ENCODE measurements at places on chromosomes 1 and 21. TPM values are rescaled to one million over a fixed set of nuclear protein-coding genes. Genes with fewer than 3 reads are reported as not detected.

The CR1 gene
- not detected for total RNA-seq

The HES3 gene
- total RNA-seq: not detected

The DENND2D gene
- total RNA-seq: 2.9 TPM

The EDN2 gene
- not detected for total RNA-seq

The CBR3 gene
- 29.4 TPM for total RNA-seq

The OR2T35 gene
- total RNA-seq: not detected

The RAB4A gene
- total RNA-seq: 33.2 TPM

The NR1I3 gene
- not detected for total RNA-seq

The YOD1 gene
- 10.1 TPM for total RNA-seq

The DCST1 gene
- total RNA-seq: not detected

The CLDN19 gene
- not detected for total RNA-seq

The MFSD2A gene
- 2.3 TPM for total RNA-seq

GRCh38 chr1:61403679-61404596, 321.0 kb downstream of the TM2D1 start:
- peak; percentile 62 for DNase-seq

DNA sequence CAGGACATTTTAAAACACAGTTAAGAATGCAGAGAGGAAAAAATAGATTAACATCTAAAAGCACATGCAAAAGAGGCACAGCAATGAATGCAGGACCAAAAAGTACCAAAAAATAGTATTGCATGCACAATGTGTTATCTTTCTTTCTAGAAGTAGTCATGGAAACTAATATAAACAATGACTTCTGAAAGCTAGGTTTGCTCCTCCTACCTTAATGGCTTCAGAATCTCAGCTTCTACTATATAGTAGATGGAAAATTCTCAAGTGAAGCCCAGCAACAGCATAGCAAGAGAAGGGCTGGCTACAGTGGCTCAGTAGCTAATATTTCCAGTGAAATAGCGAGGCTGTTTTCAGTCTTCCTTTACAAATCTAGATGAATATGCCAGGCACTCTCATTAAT, 125.1 kb downstream of the CRB1 start:
- peak; percentile 8 for DNase-seq

- DNase-seq: no peak
Measured at GRCh38 chr1:30471307-30471706, 252.1 kb downstream of the MATN1 start.

DNA sequence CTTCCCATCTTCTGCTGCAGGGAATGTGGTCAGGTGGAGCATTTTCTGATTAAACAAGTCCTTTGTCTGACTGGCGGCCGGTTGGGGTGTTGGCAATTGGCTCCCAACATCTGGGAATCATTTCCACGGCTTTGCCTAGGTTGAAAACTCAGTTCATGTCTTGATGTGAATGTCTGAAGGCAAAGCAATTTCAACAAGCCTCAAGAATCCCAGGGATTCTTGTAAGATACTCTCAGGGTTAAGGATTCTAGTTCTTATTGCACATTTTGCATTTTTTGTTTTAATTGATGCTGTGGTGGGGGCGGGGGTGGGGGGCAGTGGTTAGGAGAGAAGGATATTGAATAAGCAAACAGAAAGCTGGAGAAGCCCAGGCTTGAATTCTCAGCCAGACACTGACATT, 273.9 kb downstream of the KIF26B start:
- no peak for DNase-seq

DNA sequence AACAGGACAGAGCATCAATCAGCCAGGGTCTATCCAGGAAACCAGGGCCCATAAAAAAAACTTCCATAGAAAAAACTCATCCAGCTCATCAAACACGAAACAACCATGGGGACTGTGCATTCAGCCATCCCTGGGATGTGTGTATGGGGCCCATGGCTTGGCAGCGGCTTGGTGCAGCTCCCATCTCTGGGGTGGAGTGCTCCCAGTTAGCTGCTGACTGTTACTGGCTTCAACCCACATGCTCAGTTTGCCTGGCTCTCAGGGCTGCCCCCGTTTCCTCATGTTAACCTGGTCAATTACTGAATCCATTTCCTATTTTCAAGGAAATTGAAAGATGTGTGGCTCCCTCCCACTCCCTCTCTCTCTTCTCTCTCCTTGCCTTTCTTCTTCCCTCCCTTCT, 37.3 kb upstream of the STUM start:
- no peak for DNase-seq

GRCh38 chr1:158654571-158654970, 31.9 kb downstream of the SPTA1 start:
- no peak for DNase-seq

- DNase-seq: no peak
Measured at GRCh38 chr1:217674028-217674729, 43.0 kb downstream of the SPATA17 start.

- DNase-seq: no peak
Measured at GRCh38 chr1:14739082-14739832, 140.8 kb downstream of the KAZN start.

GRCh38 chr1:22266141-22266540, 123.2 kb upstream of the WNT4 start:
- DNase-seq: no peak

DNA sequence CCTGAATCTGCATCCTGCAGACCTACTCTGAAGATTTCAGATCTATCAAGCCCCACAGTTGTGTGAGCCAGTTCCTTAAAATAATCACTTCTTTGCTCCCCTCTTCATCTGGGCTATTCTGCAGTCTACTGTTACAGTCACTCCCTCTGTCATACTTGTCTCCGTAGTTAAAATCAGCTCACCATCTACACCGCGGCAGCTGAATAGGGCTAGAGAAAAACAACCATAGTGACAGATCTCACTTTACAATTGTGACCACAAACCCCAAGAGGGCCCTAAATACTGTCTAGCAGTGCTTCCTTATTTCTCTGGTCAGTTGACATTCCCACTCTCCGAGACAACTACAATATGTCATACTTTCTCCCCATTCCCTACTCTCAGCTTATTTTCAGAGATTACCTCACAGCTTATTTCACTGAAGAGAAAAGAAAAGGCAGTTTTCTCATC, 12.9 kb downstream of the DESI2 start:
- DNase-seq: no peak

GRCh38 chr1:77757603-77758002, 2.0 kb downstream of the USP33 start:
- DNase-seq: peak; percentile 84

- no peak for DNase-seq
Measured at GRCh38 chr1:235030919-235031596, 97.6 kb downstream of the TOMM20 start.

DNA sequence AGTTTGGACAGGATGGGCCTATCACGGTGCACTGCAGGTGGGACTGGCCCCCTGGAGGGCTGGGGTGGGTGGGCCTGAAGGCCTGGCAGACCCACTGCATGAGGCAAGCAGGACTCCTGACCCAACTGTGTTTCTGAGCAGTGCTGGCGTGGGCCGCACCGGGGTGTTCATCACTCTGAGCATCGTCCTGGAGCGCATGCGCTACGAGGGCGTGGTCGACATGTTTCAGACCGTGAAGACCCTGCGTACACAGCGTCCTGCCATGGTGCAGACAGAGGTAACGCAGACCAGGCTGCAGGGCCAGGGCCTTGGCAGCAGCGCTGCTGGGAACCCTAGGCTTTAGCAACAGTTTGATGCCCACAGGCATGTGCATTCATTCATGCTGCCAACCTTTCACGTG, 29.0 kb upstream of the KDM4A start:
- no peak for DNase-seq

DNA sequence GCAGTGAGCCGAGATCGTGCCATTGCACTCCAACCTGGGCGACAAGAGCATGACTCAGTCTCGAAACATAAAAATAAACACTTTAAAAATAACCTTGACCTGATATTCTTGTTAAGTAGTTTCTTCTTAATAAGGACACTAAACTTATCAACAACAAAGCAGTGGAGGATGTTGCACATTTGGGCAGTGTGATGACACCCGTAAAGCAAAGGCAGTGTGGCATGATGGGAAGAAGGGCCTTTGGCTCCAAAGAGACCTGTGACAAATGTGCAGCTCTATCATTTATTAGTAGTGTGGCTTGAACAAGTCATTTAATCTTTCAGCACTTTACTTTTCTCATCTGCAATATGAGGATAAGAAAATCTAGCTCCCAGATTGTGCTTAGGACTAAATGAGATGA, 348.0 kb upstream of the PLD5 start:
- no peak for DNase-seq

GRCh38 chr1:207849646-207850045, 61.3 kb downstream of the CD34 start:
- DNase-seq: no peak

DNA sequence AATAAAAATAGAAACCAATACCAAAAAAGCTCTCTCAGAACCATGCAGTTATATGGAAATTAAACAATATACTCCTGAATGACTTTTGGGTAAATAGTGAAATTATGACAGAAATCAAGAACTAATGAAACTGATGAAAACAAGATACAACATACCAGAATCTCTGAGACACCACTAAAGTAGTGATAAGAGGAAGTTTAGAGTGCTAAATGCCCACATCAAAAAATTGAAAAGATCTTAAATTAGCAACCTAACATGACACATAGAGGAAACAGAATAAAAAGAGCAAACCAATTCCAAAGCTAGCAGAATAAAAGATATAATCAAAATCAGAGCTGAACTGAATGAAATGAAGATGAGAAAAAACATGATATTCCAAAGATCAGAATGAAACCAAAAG, 430.9 kb downstream of the LTN1 start:
- DNase-seq: no peak

DNA sequence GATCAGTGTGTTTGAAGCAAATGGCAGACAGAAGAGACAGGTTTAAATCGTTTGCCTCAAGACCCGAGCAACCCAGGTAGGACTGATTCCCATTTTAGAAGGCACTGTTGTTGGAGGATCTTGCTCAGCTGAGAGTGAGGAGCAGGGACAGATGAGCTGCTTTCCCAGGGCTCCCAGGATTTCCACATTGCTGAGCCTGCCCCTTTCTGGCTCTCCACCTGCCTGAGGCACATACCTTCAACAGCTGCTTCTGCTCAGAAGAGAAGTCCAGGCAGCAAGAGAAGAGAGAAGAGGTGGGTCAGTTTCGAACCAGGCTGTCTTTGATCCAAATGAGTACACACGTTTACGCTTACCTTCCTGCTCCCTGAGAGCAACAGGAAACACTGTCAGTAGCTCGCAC, 5.7 kb downstream of the TNNT2 start:
- DNase-seq: no peak

DNA sequence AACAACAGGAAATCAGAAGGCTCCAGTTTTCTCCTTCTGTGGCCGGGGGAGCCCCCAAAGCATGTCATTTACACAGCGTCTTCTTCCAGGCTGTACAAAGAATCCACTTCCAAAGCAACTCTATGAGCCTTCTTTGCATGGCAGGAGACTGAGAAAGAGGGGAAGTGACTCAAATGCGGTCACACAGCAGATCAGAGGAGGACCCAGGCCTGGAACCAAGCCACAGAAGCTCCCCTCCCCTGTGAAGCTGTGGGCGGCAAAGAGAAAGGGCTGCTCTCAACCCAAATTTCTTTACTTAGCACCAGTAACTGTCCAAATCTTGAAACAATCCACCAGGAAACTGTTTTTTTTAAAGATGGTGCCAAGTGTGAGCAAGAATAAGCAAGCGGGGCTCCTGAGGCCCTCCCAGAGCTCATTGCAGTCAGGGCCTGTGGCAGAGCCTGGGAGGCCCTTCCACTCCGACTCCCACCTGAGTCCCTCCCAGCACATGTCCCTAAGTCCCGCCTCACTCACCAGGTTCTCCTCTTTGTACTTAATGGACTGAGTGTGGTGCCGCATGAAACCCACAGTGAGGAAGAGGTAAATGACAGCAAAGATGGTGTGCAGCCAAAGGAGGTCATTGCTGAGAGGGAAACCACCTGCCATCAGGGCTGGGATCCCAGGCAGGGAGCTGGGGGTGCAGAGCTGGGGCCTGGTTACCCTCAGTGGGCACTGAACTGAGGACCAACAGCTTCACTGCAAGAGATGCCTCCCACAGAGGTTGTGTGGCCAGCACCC, 15.9 kb downstream of the TMEM63A start:
- DNase-seq: peak; percentile 66

- peak; percentile 53 for DNase-seq
Measured at GRCh38 chr1:28737307-28738132, 780 bp downstream of the YTHDF2 start.

Measured in fibroblast of the aortic adventitia (primary cell).